ENCODE measurements at places on chromosomes 1 and 21.
A peak's percentile ranks its signal among the peaks of the same experiment; 100 is the strongest.

DNA sequence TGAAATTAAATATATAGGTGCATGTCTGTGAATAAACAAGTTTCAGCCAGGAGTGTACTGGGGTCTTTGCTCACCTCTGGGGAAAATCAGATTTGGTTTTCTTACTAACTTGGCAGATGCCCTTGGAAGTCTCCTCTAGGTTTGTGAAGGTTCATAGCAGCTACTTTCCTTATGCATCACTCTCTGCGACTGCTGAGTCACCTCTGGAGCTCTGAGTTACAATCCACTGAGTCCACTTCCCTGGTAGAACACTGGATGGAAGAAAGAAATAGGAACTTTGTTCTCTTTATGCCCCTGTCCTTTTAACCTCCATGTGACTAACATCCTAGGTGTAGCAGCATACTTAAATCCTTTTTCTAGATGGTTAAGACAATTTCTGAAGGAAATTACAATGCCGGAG is 4.4 kb upstream of the FASLG start:
- no peak for DNase-seq

- no peak for DNase-seq
Measured at GRCh38 chr1:224496826-224497225, 62.2 kb upstream of the WDR26 start.

- no peak for DNase-seq
Measured at GRCh38 chr1:167425482-167425881, 92.8 kb downstream of the CD247 start.

DNA sequence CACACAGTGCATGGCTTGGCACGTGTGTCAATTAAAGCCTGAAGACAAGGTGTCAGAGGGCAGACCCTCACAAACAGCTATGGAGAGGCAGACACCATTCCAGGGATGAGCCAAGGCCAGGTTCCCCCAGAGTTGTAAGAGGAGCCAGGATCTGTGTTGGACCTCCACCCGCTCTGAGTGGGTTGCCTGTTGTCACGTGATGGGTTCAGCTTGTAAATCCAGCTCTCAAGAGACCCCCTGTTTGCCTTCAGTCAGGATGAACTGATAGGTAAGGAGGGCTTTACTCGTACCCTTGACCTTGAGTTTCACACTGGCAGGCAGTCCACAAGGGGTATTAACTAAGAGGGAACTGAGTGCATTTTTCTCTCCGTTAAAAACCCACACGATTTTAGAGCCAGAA is 27.7 kb upstream of the KCND3 start:
- no peak for DNase-seq

GRCh38 chr1:232327899-232328298 is 302.0 kb downstream of the SIPA1L2 start:
- DNase-seq = no peak

DNA sequence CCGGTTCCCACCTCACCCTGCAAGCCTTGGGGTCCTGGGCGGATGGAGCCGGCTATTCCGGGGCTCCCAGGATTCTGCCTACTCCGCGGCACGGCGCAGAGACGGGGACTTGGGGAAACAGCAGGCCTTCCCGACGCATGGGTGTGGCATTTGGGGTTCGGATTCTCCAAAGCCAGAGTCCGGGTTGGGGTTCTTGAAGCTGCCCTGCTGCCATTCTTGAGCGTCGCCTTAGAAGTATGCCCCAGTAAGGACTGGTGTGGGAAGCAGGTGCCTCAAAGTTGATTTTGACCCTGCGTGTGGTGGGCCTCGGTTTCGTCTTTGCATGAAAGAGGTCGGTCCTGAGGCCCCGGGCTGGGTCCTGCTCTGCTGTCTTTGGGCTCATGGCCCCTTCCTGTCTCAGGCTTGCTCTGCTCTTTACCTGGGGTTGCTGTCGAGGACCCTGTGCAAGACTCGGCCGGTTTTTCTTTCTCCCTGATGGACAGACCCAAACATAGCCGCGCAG is 696 bp downstream of the GUK1 start:
- DNase-seq = no peak

DNA sequence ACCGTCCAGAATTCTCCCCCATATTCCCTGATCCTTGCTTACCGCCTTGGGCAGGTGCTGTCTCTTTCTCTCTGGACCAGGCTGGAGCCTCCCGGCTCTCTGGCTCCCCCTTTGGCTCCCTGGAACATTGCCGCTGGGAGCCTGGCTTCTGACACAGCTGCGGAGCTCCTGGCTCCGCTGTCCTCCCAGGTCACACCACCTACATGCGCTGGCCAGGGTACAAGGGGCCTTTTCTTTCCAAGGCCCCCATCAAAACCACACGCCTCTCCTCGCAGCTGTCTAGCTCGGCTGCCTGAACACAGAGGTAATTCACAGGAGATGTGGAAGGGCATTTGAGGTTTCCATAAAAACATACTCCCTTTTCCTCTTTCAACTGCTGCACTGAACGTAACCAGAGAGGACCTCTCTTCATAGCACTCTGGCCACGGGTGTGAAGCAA is 7.5 kb upstream of the ZNF648 start:
- DNase-seq = no peak

DNA sequence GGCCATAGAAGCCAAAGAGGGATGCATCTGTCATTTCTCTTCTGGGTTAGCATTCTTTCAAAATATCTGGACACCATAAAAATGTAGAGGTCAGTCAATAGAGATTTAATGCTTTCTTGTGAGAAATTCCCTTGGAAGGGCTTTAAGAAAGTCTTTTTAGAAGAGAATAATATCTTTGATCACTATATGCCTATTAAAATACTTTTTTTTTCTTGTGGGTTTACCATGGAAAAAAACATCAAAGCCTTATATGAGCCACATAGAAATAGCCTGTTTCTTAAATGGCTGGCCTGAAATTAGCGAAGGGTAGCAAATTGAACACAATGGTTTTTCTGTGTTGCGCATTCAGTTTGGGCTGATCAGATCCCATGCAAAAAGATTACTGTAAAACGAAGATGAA is 36.8 kb downstream of the BACE2 start:
- no peak for DNase-seq

- peak; percentile 47 for DNase-seq
Measured at GRCh38 chr1:111516005-111516535, 12.6 kb upstream of the ADORA3 start.

GRCh38 chr1:22626237-22627157 is 9.9 kb upstream of the C1QA start:
- DNase-seq = no peak

GRCh38 chr1:24905979-24906720 is 23.9 kb downstream of the RUNX3 start:
- peak; percentile 4 for DNase-seq

GRCh38 chr1:180542113-180542837 is 16.5 kb upstream of the OVAAL start:
- DNase-seq = no peak

GRCh38 chr21:39927304-39927886 is 60.2 kb downstream of the PCP4 start:
- DNase-seq = no peak
